T-cell (primary cell): ENCODE measurements at places on chromosomes 5 and 9. TPM values are rescaled to one million over a fixed set of nuclear protein-coding genes. Genes with fewer than 3 reads are reported as not detected.

The MEGF10 gene
- total RNA-seq: not detected

The UBQLN1 gene
- 98.1 TPM for total RNA-seq

The SLCO6A1 gene
- total RNA-seq: not detected

The C5orf52 gene
- not detected for total RNA-seq

The MEIKIN gene
- total RNA-seq: 0.22 TPM

The SPINK6 gene
- not detected for total RNA-seq

The SHROOM1 gene
- 0.62 TPM for total RNA-seq

The ADGRV1 gene
- 1.6 TPM for total RNA-seq

The CMBL gene
- total RNA-seq: 0.54 TPM

DNA sequence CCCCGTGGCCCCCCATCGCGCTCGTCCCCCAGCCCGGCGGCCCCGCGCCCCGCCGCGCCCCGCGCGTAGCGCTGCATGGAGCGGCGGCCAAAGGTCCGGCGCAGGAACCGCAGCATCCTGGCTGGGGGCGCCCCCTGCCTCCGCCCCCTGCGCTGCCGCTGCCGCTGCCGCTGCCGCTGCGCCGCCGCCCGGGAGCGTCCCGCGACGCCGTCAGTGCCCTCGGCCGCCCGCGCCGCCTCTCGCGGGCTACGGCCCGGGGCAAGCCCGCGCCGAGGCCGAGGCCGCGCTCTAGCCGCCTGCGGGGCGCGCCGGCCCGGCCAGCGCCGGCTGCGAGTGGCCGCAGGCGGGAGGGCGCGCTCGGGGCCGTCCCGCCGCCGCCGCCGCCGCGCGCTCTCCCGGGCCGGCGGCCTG is 523 bp downstream of the EPB41L4B start:
- DNase-seq: no peak

GRCh38 chr9:116207371-116208111 is 54.0 kb downstream of the PAPPA start:
- no peak for DNase-seq

- no peak for DNase-seq
Observed at GRCh38 chr9:109593612-109594011, 95.5 kb upstream of the PTPN3 start.

GRCh38 chr5:939368-939767 is 46.7 kb downstream of the TRIP13 start:
- DNase-seq: no peak

DNA sequence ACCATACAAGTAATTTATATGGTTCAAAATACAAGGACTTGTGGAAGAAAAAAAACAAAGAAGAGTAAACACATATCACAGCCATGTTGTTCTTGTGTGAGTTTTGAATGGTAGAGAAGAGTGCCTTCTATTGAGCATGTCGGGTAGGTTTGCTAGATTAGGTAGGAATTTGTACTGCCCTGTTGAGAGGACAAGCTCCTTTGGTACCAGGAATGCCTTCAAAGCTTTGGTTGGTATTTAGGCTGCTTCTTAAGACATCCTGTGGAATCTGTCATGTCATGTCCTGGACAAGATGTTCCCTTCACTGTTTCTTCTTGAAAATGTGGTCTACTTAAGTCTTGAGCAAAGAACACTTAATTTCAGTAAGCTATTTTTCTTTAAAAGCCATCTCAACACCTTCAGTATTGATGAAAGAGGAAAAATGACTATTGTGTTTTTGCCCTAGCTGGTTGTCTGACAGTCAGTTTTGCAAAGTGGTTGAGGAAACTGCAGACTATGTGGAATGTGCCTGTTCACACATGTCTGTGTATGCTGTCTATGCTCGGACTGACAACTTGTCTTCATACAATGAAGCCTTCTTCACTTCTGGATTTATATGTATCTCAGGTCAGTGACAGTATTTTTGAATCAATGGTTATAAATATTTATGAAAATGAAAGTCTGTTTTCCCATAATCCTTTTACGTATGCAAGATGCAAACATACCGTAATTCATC is 296.9 kb downstream of the ADGRV1 start:
- DNase-seq: no peak

GRCh38 chr5:51376509-51376908 is 6.7 kb upstream of the ISL1 start:
- DNase-seq: no peak

DNA sequence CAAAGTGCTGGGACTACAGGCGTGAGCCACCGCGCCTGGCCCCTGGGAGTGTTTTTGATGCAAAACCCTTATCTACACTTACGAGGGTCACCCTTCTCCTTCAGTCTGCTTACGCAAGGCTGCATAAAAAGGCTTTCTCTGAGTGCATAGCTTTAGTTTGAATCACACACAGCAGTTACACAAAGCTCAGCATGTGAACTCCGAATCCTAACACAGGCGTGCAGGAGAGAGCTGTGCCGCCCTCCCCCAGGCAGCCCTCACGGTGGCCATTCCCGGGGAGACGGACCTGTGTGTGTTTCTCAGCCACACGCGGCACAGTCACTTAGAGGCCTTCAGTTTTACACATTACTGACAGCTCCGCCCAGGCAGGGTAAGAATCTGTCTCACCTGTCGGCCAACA is 26.7 kb downstream of the EXD3 start:
- no peak for DNase-seq

- no peak for DNase-seq
Observed at GRCh38 chr5:31664566-31664965, 25.6 kb downstream of the PDZD2 start.

- no peak for DNase-seq
Observed at GRCh38 chr5:82721087-82721410, 356.1 kb downstream of the TMEM167A start.

DNA sequence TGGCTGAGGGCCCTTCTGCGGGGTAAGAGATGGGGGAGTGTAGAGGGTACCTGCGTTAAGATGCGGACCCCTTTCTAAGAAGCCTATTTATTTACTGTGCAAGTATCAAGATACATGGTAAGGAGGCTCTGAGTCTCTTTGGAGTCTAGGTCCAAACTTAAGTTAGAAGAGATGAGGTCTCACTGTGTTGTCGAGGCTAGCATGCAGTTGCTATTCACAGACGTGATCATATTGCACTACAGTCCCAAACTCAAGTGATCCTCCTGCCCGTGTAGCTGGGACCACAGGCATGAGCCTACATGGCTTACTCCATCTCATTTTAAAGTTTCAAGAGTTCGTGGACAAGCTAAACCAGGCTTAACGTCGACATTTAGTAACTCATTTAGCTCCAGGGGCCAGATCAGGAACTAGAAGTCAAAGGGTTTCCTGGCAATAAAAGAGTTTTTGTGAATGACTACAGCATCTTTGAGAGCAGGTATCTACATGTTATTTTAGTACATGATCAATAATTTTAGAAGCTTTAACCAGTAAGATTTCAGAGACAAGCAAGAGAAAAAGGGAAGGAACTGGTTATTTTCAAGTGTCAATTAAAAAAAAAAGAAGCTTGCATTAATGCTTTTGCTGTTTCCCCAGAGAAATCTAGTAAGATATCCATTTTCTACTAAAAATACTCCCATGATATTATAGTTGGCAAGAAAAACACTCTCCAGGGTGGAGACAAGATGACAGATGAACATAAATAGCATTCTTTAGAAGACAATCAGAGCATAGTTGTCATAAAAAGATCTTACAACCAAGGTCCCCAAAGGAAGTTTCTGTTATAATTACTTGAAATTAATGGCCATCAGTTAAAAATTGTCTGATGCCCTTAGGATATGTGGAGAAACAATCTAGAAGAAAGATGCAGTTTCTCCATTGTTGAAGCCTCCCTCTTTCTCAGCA is 141.3 kb downstream of the SCAMP1 start:
- no peak for DNase-seq

GRCh38 chr9:101671567-101671966 is 66.9 kb downstream of the GRIN3A start:
- no peak for DNase-seq

DNA sequence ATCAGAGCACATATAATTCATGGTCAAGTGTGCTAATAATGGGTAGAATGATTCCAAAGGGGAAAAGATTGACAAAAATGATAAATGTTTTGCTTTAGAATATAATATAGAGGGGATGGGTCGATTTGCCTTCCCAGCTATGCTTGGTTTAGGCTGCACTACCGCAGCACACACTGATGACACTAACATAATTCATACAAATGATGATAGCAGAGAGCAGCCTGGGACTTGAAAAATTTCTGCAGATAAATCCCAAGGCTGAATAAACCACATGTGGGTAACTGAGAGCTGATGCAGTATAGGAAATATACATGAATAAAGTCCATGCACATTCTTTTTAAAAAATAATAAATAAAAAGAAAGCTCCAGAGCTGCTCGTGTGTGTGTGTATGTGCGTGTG is 54.5 kb downstream of the EFNA5 start:
- no peak for DNase-seq

DNA sequence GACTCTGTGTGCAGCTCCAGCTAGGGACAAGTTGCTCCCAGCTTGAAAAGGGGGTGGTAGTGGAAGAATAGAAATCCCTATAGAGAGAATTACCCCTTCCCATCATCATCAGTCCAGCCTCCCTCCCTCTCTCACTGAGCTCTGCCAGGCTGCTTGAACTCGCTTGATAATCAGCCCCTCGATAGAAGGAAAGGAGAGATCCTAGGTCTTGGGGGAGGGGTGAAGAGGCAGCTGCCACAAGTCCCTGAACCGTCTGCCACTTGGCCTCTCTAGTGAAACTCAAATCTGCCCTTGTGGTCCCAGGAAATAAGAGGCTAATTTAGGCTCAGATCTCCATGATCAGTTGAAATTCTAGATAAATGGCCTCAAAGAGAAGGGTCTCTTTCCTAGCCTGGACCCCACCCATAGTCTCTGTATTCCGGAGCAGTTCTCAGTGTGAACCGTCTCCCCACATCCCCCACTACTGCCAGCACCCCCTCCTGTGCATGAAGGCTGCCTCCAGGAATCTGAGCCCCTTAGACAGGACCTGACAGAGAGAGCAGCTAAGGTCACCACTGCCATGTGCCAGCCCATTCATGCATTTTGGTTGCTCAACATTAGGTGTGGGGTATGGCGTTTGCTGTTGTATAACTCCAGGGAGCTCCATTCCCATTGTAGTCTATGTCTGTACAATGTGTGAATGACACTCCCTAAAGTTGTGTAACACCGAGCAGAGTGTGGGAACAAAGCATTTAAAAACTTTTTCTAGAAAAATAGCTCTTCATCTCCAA is 5.5 kb downstream of the DNAJB5 start:
- no peak for DNase-seq
